ENCODE measurements at places on chromosomes 3 and 15. TPM values are rescaled to one million over a fixed set of nuclear protein-coding genes. Genes with fewer than 3 reads are reported as not detected.
A peak's percentile ranks its signal among the peaks of the same experiment; 100 is the strongest.

The WDR93 gene
- not detected for total RNA-seq

DNA sequence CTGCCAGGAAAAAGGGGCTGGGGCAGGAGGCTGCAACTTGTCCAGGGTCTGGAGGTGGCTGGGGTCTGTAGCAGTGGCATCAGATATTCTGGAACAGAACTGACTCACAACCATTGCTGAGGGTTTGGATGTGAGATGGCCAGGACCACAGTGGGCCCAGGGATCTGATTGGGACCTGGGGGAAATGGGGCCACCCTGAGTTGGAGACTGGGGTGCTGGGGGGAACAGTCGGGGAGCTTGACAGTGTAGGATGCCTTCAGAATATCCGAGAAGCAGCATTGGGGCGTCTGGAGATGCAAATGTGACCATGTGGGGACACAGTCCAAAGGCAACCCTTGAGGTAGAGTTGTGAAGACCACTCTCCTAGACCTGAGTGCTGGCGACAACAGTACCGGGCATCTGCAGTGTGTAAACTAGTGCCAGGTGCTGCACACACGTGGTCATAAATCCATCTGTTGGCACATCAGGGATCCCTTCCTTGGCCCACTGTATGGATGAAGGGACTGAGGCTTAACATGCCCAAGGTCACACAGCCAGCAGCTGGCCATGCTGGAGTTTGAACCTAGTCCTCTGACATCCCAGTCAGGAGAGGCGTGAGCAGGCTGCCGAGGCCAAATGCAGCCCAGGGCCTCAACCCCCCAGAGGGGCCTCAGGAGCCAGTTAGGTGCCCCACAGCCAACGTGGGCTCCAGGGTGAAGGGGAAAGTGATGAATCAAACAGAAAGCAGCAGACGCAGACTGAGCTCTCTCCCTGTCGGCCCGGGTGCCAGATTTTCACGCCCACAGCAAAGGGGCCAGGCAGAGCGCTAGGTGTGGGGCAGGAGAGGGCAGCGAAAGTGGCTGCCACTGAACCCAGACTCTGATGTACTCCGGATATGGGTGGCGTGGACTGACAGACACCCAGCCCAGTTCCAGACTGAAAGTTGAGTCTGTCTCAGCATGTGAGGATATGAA lies 18.8 kb downstream of the HEMK1 start:
- peak; percentile 54 for ATAC-seq

DNA sequence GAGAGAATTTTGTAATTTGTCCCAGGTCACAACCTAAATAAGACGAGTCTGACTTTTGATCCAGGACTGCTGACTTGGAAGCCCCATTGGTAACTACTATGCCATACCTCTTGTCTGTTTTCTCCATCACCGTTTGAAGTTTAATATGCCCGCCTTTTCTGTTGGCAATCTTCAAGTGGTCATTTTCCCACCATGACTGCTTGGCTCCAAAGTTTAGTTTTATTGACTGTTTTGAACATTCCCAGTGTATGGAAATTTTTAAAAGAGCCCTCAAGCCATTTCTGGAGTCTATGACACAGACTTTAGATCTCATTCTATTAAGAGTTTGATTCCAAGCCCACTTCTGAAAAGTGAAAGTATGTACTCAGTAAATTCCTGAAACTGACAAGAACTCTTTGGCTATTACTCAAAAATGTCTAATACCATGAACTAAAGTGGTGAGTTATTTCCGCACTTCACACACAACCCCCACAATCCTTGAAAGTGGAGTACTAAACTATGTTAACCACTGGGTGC lies 136.7 kb upstream of the ADAMTS9 start:
- no peak for ATAC-seq

- no peak for ATAC-seq
Observed at GRCh38 chr3:14740983-14741382, 66.0 kb downstream of the C3orf20 start.

- ATAC-seq: no peak
Observed at GRCh38 chr3:78878011-78878410, 889.8 kb downstream of the ROBO1 start.

The FRMD4B gene
- total RNA-seq: 16.6 TPM

GRCh38 chr3:193872265-193872753 lies 263.6 kb upstream of the HES1 start:
- ATAC-seq: peak; percentile 87

The IMPG2 gene
- total RNA-seq: 0.71 TPM

The CHRNA7 gene
- total RNA-seq: not detected

The GOLGA8G gene
- total RNA-seq: not detected
